ENCODE measurements at places on chromosomes 2 and 18.

- DNase-seq, result no peak
These were observed 62.1 kb upstream of the HDAC4 start for GRCh38 chr2:239462671-239463506.

GRCh38 chr2:169983506-169983905 lies 156.3 kb downstream of the UBR3 start:
- DNase-seq, result no peak

- DNase-seq, result no peak
These were observed 308.8 kb upstream of the LYPD1 start for GRCh38 chr2:132978840-132979239.

- no peak for DNase-seq
These were observed 70.3 kb upstream of the CWC22 start for GRCh38 chr2:180077295-180077906.

DNA sequence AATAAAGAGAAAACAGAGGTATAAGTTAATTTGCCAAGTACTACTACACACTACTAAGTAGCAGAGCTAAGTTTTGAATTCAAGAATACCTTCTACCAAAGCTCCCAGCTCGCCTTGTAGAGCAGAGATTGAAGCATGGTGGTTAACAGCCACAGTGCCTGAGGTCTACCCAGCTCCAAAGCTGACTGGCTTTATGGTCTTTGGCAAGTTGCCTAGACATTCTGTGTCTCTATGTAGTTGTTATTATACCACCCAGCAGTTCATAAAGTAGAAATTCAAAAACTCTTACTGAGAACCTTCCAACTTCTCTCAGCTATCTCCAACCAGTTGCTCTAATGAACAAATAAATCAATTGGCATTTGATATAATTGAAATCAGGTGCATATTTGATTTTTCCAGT lies 87.8 kb downstream of the PDE11A start:
- DNase-seq, result no peak

DNA sequence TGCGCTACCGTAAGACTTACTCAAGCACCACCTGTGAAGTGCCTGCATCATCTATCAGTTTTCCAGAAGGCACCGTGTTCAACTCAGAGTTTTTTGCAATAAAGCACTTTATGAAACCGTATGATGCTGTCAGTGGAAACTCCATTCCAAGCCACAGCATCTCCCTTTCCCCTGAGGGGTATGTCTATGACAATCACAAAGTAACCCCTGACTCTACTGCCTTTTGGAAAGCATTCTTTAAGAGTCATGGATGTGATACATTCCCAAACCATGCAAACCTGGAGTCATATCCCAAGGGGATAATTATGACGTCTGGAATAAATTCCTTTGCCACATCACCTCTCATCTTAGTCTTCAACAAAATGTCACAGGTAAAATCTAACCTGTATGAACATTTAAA lies 39.2 kb downstream of the UNC50 start:
- no peak for DNase-seq

DNA sequence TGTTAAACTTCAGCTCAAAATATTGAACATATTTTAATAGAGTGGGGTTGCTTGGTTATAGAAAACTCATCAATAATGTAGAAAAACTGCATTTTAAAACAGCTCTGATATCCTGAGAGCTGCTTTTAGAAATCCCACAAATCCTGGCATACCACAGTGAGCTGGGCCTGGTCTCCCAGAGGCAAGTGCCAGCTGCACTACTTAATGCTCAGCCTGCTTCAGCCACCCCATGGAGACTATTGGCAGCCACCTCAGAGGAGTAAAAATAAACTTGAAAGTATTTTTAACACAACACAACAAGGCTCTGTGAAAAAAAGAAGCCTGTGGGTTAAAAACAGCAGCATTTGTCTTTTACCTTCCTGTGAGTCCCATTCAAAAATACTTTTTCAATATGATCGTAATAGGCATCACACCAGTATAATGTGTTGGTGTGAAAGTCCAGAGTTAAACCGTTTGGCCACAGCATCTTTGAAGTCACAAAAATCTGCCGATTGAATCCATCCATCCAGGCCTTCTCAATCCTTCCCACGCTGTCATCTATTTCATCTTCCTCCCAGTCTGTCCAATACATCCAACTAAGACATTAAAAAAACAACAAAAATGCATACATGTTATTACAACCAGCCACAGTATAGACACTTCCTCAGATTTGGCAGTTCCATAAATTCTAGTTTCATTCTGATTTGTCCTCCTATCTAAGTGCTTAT lies 1115.3 kb downstream of the LRP1B start:
- DNase-seq, result no peak

- no peak for DNase-seq
These were observed 111.0 kb upstream of the ANKRD30BL start for GRCh38 chr2:132272713-132273112.

GRCh38 chr2:166448106-166448505 lies 45.9 kb downstream of the SCN7A start:
- no peak for DNase-seq

GRCh38 chr18:23618862-23619387 lies 32.6 kb upstream of the NPC1 start:
- no peak for DNase-seq

DNA sequence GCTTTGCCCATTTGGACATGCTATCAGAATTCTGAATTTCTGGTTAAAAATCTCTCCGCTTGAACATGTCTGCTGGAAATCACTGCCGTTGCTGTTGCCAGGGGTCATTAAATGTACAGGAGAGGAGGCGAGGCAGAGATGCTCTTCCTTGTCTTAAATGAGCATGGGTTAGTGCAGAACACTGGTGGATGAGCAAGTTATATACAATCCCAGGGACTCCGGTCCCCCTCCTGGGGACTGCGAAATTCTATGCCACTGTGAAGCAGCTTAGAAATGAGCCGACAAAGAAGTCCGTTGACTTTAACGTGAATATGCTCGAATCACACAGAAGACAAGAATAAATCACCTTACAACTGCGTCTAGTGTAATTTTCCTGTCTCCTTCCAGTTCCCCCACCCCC lies 95.1 kb upstream of the KLHL14 start:
- DNase-seq, result no peak

DNA sequence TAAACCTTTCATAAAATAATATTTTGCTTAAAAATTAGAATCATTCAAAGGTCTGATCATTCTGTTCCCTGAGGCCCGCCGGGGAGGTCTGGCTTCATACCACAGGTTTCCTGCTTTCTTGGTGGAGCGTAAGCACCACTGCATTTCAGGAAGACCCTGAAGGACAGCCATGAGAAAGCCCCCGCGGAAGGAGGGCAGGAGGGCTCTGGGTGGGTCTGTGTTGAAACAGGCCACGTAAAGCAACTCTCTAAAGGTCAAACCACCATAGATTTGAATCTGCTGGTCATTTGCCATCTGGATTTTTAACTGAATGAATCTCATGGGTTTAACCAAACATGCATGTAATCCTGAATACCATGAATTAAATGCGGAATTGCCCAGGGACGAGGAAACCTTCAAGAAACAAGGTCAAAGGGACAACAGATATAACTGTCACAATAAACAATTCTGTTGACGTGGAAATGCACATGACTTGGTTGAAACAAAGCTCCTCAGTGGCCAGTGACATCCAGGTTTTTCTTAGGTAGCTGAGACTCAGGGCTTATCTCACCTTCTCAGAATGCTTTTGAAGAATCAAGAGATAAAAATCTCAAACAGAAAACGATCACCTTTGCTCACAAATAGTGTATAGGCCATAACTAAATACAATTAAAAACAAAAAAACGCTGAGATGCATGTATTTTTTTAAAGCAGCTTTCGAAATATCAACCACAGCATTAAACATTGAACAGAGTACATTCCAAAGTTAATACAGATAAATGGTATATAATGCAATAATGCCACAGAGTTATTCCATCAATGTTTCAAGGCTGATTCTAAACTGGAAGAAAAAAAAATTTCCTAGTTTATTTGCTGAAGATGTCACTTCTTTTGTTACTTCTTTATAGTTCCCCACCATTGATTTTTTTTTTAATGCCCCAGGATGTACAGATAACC lies 193.2 kb downstream of the BCL2 start:
- no peak for DNase-seq

GRCh38 chr2:10344105-10345066 lies 41.7 kb downstream of the HPCAL1 start:
- DNase-seq, result no peak

DNA sequence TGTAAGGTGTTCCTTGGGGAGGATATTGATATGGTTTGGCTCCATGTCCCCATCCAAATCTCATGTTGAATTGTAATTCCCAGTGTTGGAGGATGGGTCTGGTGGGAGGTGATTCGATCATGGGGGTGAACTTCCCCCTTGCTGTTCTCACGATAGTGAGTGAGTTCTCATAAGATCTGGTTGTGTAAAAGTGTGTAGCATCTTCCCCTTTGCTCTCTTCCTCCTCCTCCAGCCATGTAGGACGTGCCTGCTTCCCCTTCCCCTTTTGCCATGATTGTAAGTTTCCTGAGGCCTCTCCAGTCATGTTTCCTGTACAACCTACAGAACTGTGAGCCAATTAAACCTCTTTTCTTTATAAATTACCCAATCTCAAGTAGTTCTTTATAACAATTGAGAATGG lies 458.7 kb downstream of the LPIN1 start:
- DNase-seq, result no peak

- no peak for DNase-seq
These were observed 81.5 kb upstream of the RMDN2 start for GRCh38 chr2:37843556-37843955.
